ENCODE measurements at places on chromosomes 2 and 18. TPM values are rescaled to one million over a fixed set of nuclear protein-coding genes. Genes with fewer than 3 reads are reported as not detected.

DNA sequence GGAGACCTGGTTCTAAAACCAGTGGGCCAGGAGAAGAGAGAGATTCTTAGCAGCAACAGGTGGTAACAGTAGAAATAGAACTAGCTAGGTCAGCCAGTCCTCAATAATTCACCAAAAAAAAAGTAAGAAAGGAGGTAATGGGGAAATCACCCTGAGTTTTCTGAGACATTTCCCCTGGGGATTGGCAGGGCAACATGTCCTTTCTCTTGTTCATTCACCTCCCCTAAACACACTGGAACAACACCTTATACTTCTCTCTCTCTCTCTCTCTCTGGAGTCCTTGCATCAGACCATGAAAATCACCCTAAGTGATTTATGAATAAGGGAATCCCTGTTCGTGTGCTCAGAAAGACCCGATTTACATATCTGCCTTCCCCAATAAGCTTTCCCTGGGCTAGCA is 64.8 kb downstream of the COX7A2L start:
- no peak for DNase-seq

- no peak for DNase-seq
Measured at GRCh38 chr2:166357068-166357949, 18.4 kb downstream of the SCN9A start.

GRCh38 chr2:75424936-75425619 is 135.7 kb downstream of the EVA1A start:
- peak; percentile 7 for DNase-seq

DNA sequence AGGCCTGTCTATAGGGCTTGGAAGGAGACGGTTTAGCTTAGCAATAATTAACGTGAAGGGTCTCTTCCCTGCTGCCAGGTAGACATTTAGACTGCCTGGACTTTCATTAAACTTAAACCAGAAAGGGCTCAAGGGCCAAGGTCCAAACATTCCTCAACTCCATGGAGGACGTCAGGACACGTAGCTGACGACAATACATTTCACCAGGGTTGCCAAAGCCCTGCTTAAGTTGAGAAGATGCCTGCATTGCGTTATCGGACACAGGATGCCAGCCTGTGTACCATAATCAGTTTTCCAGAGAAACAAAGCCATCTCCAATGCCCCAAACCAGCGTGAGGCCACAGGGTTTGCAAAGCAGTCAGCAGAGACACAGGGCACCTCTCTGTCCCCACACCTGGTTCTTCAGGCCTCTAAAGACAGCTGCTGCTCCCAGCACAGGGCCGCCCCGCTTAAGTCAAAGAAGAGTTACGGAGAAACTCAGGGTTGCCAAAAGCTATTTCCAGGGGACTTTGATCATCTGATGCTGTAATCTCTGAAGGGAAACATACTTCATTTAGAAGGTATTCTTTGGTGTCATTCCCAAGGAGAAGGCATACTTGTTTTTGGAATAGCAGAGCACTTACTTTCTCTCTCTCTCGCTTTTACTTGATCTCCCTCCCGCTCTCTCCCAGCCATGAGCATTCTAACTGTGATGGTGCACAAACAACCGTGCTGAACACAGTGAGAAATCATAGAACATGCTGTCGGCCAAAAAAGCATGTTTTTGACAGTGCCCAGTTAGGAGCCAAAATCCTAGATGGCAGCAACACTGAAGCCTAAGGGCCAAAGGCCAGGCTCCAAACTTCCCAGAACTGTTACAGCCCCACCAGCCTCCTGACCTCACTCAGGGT is 46.0 kb downstream of the TTC32 start:
- DNase-seq, result peak; percentile 47

DNA sequence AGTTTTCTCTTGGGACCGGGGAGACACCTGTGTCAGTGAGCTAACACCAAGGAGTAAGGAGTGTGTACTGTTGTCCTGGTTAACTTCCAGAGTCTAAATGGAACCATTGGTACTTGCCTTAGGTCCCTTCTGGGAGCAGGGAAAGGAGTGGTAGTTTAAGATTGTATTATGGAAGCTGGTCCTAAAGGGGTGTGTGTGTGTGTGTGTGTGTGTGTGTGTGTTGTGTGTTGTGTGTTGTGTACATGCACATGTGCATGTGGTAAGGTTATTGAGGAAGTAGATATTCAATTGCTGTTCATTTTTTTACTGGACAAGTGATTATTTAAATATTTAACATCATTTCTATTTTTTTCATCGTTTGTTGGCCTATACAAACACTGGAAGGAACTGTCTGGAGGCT is 1.4 kb downstream of the APLF start:
- no peak for DNase-seq

- peak; percentile 98 for DNase-seq
Measured at GRCh38 chr18:59502274-59503175, 143.5 kb upstream of the LMAN1 start.

DNA sequence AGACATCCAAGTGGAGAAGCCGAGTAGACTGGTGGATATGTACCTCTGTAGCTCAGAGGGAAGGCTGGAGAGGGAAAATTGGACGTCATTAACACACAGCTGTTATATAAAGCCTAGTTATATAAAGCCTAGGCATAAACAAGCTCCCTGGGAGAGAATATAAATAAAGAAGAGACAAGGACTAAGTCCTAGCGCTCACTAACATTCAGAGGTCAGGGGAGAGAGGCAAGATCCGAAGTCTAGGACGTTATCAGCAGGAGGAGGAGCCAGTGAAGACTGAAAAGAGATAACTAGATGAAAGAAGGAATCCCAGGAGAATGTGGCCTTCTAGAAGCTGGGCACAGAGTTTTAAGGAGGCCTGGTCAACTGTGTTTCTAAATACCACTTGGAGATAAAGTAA is 55.3 kb downstream of the NOL10 start:
- DNase-seq, result no peak

GRCh38 chr2:61135510-61135909 is 26.5 kb upstream of the C2orf74 start:
- peak; percentile 78 for DNase-seq

GRCh38 chr2:38862476-38862875 is 13.3 kb downstream of the DHX57 start:
- no peak for DNase-seq

GRCh38 chr2:113240915-113241911 is 37.5 kb downstream of the PAX8 start:
- DNase-seq, result peak; percentile 98

DNA sequence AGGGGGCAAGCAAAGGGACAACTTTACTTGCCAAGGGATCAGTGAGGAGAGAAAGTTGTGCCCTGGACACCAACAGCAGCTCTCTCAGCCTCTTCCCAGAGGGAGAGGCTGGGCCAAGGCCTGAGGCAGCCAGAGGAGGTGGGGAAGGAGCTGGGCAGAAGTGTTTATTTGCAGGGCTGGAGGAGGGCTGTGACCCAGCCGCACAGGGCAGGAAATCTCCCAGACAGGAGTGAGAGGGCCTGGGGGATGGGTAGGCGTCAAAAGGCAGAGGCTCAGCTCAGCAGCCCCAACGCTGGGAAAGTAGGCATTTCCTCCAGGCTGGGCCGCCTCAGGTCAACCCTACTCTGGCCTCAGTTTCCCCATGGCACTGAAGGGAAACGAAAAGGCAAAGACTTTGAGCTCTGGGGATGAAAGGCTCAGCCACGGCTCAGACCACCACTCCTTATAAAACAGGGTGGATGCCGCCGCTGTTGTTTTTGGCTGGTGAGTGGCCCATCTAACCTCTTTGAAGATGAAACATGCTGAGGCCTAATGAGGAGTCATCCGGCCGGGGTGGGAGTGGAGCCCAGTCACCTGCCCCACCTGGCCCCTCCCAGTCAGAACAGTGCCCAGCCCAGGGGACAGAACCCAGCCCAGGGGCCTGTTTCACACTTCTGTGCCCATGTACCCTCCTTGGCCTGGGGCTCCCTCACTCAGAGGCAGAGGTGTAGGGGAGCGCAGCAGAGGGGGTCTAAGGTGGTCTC is 21.9 kb upstream of the SEMA4C start:
- DNase-seq, result no peak

DNA sequence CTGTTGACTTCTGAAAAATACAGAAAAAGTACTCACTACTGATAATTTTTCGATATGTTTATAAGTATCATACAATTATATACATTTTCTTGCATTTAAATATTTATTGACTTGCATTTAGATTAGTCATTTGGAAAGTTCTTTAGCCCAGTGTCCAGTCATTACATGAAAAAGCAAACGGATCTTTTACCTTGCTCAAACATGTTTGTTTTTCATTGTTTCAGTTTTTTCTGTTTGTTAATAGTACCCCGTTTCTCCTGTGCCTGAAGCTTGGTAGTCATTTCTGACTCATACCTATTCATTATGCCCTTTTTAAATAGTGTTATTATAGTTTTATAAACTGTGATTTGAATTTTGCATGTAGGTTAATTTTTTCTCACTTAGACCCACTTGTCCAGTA is 28.1 kb downstream of the CEP192 start:
- peak; percentile 9 for DNase-seq

GRCh38 chr2:96859681-96860064 is 1.9 kb upstream of the ANKRD39 start:
- no peak for DNase-seq

- no peak for DNase-seq
Measured at GRCh38 chr2:122238006-122238559, 482.6 kb downstream of the TSN start.

DNA sequence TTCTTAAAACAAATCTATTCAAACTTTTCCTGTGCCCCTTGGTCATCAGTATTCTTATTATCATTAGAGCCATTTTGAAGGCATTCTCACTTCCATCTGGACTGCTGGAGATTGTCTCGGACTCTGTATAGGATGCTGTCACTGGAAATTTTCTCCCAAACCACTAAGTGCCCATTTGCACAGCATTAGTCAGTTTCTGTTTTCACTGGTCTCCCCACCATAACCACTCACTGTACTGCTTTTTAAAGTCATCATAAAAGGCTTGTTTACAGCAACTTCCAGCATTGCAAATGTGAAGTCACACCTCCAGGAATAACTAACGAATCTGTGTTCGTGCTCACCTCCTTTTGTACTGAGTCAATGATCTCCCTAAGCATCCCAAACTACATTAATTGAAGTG is 150.9 kb upstream of the SERTAD2 start:
- DNase-seq, result no peak

- DNase-seq, result no peak
Measured at GRCh38 chr18:13278062-13278630, 59.6 kb downstream of the LDLRAD4 start.

- DNase-seq, result peak; percentile 28
Measured at GRCh38 chr2:164039270-164039669, 303.5 kb upstream of the FIGN start.

DNA sequence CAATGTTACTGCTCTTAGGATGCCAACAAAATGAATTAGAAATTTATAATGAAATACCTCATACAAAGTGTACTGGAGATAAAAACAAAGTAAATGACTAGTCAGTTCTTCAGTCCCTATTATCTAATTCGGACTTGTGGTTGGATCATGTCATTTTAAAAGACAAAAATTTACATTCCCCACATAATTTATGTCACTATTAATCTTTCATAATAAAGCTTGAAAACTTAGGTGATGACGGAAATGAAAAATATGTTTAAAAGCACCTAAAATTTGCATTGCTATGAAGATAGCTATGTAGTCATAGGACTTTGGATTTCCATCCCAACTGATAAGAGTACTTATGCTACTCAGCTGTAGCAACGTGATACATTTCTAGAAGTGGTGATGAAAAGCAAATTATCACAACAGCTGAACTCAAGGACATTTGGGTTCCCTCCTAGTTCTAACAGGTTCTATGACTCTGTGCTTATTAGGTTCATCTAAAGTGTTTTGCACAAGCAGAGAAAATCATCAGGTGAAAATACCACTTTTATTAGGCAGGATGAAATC is 58.4 kb downstream of the LRPPRC start:
- no peak for DNase-seq

DNA sequence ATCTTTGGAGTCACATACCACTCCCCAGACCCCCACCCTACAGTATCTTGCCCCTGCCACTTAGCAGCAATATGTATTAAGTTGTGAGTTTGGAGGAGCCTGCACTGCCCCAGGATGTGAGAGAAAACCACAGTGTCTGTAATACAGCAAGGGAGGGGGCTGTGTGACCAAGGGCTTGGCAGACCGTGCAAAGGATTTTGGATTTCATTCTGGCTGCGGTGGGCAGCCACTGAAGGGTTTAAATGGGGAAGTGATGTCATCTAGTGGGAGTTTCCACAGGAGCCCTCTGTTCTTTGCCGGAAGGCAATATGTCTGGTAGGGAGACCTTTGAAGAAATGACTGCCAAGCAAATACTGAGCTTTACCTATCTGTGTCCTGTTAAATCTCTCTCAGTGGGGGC is 202.4 kb downstream of the FHOD3 start:
- no peak for DNase-seq

- no peak for DNase-seq
Measured at GRCh38 chr2:240959214-240959940, 39.0 kb upstream of the SNED1 start.

GRCh38 chr2:19250906-19251305 is 107.5 kb downstream of the OSR1 start:
- peak; percentile 74 for DNase-seq

DNA sequence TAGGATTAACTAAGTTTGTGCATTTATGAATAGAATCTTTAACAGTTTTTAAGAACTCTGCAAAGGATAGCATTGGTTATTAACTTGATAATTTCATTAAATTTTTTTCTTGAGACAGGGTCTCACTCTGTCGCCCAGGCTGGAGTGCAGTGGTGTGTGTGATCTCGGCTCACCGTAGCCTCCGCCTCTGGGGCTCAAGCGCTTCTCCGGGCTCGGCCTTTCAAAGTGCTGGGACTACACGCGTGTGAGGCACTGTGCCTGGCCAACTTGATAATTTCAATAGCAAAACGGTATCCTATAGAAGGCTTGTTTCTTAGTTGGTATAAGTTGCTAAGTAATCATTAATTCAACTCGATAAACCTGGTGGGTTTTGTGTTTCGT is 38.0 kb downstream of the ADNP2 start:
- DNase-seq, result peak; percentile 22

DNA sequence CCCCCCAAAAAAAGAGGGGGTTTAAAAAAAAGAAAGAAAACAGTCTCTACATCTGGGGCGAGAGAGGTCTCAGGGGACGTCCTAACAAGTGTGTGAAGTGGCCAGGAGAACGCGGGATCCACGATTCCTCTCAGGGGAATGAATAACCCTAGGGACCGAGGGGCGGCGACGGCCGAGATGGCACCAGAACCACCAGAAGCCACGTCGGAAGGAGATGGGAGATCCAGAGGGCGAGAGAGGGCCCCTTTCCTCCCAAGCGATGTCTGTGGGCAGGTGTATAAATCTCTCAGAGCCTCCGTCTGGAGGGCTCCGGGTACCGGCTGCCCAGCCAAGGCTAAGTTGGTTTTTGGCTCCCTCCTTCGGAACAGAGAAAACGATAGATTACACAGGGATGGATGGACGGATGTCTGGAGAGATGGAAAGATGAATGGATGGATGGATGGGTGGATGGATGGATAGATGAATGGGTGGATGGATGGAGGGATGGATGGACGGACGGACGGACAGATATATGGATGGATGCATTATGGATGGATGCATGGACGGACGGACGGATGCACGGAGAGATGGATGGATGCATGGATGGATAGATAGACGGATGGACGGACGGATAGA is 1.7 kb downstream of the EPHA4 start:
- peak; percentile 8 for DNase-seq

GRCh38 chr18:12652861-12653401 is 5.0 kb downstream of the SPIRE1 start:
- DNase-seq, result peak; percentile 42

GRCh38 chr2:141778315-141778835 is 352.4 kb downstream of the LRP1B start:
- no peak for DNase-seq

The FRZB gene
- total RNA-seq, result 0.18 TPM

The IL36B gene
- not detected for total RNA-seq

The CKAP2L gene
- total RNA-seq, result 26.4 TPM

The TRMT61B gene
- 15.2 TPM for total RNA-seq

The BCL2 gene
- 4.2 TPM for total RNA-seq

The RGPD6 gene
- 45.0 TPM for total RNA-seq

The ANKRD30BL gene
- 0.16 TPM for total RNA-seq

The TMEM178A gene
- total RNA-seq, result 0.36 TPM

The DDX18 gene
- total RNA-seq, result 48.3 TPM

Measured in fibroblast of the aortic adventitia (primary cell).